ENCODE measurements at places on chromosomes 12 and 14. TPM values are rescaled to one million over a fixed set of nuclear protein-coding genes. Genes with fewer than 3 reads are reported as not detected.

Gene LRP1-AS
- not detected for total RNA-seq

Gene PRPH
- total RNA-seq = not detected

Gene LTB4R
- 1.8 TPM for total RNA-seq

Gene CATSPERB
- total RNA-seq = 0.99 TPM

Gene TSHR
- total RNA-seq = not detected

Gene ZNF664
- total RNA-seq = 80.7 TPM

Gene SERPINA12
- not detected for total RNA-seq

Gene KCNH3
- 0.41 TPM for total RNA-seq

Gene HOXC12
- not detected for total RNA-seq

Gene IFNG
- not detected for total RNA-seq

Gene PSME1
- 108 TPM for total RNA-seq

Gene NKX2-1
- not detected for total RNA-seq

Gene DNAH10
- total RNA-seq = not detected
